ENCODE measurements at places on chromosomes 6 and 20.

DNA sequence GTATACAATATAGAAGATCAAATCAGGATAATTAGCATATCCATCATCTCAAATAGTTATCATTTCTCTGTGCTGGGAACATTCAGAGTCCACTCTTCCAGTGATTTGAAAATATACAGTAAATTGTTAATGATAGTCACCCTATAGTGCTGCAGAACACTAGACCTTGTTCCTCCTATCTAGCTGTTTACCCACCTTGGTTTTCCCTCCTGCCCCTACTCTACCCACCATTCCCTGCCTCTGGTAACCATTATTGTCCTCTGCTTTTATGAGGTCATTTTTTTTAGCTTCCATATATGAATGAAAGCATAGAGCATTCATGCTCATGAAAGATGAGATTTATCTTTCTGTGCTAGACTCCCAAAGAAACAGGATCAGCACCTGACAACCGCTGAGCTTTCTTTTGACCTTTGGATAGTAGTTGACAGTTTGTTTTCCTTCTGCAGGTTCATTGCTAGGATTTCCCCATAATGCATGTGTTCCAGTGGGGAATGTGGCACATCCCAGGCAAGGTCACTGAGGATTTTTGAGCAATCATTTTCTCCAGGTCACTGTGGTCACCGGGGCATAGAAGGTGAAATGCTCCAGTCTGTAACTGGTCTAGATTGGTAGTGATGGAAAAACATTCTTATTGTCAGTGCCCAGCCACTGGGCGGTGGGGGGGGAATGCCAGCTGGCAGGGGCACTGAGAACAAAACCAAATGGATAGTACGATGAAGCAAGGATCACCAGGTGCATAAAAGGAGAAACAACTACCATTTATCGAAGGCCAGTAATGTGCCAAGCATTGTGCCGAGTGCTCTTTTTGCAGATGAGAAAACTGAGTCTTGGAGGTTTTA lies 33.6 kb upstream of the BCAS1 start:
- no peak for DNase-seq

- DNase-seq, result no peak
Measured at GRCh38 chr20:14696937-14697336, 359.5 kb upstream of the FLRT3 start.

GRCh38 chr6:33021917-33022316 lies 12.5 kb upstream of the HLA-DOA start:
- no peak for DNase-seq

GRCh38 chr6:50791900-50792508 lies 26.7 kb upstream of the TFAP2B start:
- no peak for DNase-seq

GRCh38 chr6:144353871-144354314 lies 68.8 kb downstream of the UTRN start:
- DNase-seq, result no peak

DNA sequence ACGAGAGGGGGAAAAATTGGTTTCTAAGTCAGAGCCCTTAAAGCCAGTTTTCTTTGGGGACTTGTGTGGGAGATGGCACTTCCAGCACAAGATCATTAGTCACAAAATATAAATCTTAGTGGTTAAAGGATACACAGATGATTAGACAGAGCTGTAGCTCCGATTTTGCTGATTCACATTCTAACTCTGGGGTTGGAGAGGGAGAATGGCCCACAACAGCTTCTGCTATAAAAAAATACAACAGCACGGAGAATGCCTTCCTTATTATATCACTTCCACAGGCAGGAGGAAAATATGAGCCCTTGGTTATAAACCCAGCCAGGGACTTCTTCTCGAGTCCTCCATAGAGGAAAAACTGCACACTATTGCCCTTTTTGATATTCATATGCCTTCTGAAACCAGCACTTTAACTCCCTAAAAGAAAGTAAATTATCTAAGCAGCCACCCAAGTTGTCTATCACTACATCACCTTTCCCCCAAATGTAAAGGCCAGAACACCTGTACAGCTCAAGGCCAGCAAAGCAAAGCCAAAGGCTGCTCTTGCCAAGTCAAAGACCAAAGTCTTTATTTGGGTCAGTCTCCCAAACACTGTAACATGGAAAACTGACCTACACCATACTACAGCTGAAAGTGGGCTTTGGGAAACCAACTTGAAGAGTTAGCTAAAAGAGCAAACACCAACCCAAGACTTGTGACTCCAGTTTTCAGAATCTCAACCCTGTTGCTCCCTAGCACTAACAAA lies 10.4 kb downstream of the MRPL14 start:
- DNase-seq, result no peak

- DNase-seq, result no peak
Measured at GRCh38 chr6:29447670-29448069, 8.6 kb downstream of the OR10C1 start.
